CD4-positive, alpha-beta T cell treated with Interleukin-15 for 4 hours (primary cell): ENCODE measurements at places on chromosomes 5 and 9.

DNA sequence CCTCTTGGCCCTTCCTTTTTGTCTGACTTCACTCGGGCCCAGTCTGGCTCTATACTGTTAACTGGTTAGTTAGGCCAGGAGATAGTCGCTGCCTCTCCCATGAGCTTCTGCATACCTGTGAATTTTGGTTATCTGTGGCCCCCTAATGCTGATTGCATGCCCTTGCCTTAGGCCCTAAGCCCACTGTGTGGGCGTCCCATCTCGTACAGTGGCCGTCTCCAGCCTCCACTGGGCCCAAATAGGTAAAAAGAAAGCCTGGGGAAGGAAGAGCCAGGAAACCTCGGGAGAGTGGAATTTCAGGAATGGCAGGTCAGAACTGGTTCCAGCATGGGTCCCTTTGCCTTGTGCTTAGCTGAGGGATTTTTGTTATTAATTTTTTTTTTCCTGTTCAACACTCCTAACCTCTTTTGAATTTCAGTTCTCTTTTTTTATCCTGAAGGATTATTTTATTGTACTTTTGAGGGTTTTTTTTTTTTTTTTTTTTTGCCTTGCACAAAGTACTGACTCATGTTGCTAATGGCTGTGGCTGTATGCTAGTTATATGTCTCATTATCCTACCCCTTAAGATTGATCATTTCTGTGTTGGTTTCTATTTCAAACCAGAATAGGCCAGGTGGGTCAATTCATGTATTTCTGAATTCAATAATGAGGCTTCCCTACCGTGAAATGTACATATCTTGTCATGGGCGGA, 3.4 kb downstream of the PRRC2B start:
- DNase-seq = no peak

GRCh38 chr5:157303667-157304327, 37.9 kb downstream of the CYFIP2 start:
- DNase-seq = peak; percentile 43

- DNase-seq = no peak
Observed at GRCh38 chr5:96565582-96566265, 96.5 kb upstream of the CAST start.

DNA sequence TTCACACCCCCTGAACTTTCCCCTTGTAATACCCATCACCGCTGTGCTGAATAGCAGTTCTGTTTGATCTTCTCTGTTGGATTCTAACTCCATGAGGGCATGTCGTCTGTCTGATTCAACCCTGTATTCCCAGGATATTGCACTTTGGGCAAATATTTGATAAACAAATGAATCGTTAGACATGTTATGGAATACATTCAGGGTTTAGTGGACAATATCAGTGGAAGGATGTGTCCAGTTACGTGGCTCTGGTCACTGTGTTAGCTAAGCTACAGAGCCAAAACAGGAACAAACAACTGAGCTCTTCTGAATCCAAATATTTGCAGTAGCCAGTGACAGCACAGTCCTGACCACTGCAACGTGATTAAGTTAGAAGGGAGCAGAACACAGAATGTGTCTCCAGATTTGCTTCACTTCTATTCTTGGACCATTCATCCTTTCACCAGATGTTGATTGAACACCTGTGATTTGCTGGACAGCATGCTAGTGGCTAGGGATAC, 13.2 kb downstream of the ANGPTL2 start:
- no peak for DNase-seq

DNA sequence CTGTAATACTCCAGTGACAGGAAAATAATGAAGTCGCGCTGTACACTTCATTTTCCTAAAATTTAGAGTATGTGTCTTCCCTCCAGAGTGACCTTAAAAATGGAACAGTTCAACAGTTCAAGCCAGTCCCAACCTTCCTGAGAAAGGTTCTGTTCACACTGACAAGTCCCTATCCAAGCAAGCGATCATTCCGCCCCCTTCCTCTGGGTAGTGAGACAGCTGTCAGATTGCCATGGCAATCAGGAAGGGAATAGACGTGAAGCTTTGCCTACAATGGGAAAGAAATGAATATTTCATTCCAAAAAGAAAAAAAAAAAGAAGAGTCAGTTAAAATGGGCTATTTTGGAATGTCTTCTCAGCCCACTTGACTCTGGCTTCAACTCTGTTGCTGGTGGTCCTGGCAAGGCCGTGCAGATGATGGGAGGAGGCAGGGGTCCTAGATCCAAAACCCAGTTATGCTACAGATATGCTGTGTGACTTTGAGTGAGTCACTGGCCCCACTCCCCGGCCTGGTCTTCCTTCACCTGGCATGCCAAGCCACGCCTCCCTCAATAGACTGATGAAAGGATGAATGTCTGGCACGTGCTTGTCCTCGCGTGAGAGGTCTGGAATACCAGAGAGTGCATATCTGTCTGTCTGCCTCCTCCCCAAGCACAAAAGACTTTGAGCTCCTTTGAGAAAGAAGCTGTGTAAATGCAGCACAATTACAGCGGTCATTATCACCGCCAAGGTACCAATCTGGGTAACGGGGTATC, 165.8 kb upstream of the WWC1 start:
- no peak for DNase-seq

- no peak for DNase-seq
Observed at GRCh38 chr5:14266686-14267085, 123.5 kb downstream of the TRIO start.

DNA sequence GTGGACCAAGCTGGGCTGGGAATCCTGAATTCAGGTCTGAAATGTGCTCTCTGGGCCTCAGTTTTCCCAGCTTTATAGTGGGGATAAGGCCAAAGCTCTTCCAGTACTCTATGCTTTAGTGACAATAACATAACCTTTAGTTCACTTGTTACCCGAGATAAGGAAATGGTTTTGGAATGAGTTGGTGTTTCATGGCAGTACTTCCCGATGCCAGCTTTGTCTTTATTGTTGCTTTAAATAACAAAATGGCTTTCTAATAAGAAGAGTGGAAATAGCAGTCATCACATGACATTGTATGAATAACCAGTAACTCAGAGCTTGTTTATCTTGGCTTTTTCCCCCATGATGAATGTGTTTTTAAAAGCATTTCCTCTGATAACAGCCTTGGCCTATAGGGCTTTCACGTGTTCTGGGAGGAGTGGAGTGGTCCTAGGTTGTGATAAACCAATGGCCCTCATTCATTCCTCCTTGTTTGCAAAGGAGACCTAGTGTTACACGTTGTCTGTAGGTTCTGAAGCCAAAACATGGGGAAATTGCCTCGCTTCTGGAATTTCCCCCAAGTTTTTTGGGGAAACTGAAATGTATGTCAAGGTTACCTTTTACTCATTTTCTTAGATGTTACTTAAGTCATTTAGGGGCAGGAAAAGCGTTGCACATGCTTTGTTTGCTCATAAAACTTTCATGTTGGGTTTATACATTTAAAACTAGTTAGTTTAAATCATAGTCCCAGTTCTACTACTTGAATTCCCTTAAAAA, 53.7 kb downstream of the ZNF618 start:
- DNase-seq = no peak

DNA sequence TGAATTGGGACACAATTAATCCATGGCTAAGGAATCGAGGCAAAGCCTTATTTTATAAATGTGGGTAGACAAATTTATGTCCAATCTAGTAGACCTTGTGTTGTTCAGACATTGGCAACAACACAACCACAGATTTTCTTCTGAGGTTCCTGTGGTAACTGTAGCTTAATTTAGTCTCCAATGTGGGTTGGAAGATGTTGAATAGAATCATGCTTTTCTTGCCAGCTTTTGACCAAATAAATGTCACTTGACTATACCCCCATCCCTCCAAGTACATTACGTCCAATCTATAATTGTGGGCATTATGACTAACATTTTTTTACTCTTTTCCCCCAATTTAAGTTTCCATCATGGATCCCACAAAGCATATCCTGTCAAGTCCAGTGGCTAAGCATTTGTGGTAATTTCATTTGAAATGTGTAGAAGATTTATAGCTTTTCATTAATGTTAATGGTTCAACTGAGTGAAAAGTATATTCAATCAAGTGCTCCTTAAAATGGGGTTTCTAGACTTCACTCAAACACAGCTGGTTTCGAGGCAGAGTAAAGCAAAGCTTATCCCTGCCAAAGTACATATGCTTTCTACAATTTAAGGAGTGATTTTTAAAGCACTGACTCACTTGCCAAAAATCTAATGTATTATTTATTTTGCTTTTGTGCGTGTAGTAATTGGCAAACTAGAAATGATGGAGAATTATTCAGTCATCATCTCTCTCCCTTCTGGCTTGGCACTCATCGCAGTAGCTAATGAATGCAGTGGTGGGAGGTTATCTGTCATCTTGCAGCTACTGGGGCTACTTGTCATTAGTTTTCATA, 141.8 kb downstream of the FAM174A start:
- DNase-seq = no peak

GRCh38 chr9:107919263-107919662, 429.7 kb upstream of the KLF4 start:
- DNase-seq = no peak

DNA sequence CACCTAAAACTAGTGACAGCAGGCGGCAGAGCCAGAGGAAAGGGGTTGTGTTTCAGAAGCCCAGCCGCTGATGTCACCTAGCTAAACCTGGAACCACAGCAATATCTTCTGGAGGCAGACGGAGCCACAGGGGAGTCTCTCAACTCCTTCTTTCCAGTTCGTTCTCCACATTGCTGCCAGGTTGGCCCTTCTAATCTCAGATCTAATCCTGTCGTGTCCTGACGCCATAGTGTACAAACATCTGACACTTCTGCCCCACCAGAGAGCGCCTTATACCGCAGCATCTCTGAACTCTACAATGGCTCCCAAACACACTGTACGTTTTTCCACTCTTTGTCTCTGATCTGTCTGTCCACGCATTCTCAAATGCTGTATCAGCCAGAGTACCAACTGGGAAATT, 240.0 kb downstream of the SMARCA2 start:
- no peak for DNase-seq

GRCh38 chr5:58261605-58262004, 198.3 kb downstream of the PLK2 start:
- no peak for DNase-seq

GRCh38 chr9:8723195-8723594, 923.6 kb upstream of the DMAC1 start:
- no peak for DNase-seq

GRCh38 chr9:37964740-37965081, 60.8 kb upstream of the SLC25A51 start:
- DNase-seq = no peak

- DNase-seq = no peak
Observed at GRCh38 chr9:76800901-76801300, 36.7 kb downstream of the PCA3 start.

- no peak for DNase-seq
Observed at GRCh38 chr5:132277971-132278853, 16.0 kb upstream of the SLC22A4 start.

- no peak for DNase-seq
Observed at GRCh38 chr5:176863765-176864098, 35.4 kb downstream of the HK3 start.

DNA sequence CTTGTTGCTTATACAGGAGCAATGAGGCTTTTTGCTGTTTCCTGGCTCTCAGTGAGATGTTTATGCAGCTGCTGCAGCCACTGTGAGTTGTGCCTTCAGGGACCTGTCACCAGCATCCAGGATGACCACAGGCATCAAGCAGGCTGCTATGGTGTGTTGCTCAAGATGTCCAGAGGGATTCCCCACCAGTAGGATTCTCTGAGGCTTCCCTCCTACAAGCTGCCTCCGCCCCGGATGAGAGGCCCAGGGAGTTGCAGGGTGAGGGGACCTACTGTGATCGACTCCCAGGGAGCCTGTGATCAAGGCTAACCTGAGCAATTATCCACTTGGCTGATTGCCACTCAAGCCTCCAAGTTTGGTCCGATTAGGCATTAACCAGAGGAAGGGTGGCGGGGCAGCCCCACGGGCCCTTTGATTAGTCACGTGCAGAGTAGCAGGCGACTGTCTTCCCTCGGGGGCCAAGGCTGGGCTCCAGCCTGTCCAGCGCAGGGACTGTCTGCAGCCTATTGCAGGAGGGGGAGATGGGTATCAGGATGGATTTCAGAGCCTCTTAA, 1.8 kb upstream of the FAT2 start:
- no peak for DNase-seq

GRCh38 chr5:69498384-69498783, 5.8 kb downstream of the OCLN start:
- DNase-seq = no peak

DNA sequence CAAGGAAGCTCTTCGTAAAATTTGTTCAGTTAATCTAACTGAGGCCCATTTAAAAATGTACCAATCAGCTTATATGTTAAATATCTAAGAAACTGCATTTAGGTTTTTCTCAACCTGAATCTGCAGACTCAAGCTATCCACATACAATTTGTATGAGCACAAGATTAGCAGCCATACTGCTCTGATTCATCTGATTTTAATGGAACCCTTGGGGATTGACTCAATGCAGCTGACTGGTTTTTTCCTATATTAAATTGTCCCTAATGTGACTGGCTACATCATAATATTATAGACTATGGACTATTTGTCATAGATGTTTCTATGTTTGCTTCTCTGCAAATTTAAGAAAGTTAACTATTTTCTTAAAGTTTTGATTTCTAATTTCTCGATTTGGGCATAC, 451.0 kb upstream of the TUSC1 start:
- no peak for DNase-seq

- no peak for DNase-seq
Observed at GRCh38 chr9:72726947-72727346, 205.5 kb downstream of the TMC1 start.

DNA sequence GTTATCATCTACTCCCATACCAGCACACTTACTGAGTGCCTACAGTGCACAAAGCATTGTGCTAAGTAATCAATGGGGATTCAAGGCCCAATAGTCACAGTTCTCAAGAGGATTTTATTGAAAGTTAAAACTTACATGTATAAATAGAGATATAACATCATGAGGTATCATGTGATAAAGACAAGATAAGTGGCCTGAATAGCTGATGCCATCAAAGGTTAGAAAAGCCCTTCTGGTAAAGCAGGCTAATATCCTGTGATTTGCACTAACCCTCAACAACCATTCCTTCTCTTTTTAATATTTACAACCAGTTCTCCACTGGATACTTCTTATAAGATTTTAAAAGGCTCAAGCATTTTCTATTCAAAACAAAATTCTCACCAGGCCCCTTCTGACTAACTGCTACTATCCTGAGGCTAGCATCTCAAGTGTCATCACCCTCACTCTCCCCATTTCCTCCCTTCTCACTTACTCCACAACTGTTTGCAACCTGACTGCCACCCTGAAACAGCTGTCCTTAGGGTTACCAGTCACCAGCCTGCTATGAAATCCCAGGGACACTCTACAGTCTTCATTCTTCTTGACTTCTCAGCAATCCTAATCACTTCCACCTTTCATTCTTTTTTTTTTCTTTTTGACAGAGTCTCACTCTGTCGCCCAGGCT, 377.9 kb downstream of the ENC1 start:
- no peak for DNase-seq
